ENCODE measurements at places on chromosomes 6 and 20.

- DNase-seq: no peak
Observed at GRCh38 chr6:25596928-25597818, 54.8 kb upstream of the SCGN start.

DNA sequence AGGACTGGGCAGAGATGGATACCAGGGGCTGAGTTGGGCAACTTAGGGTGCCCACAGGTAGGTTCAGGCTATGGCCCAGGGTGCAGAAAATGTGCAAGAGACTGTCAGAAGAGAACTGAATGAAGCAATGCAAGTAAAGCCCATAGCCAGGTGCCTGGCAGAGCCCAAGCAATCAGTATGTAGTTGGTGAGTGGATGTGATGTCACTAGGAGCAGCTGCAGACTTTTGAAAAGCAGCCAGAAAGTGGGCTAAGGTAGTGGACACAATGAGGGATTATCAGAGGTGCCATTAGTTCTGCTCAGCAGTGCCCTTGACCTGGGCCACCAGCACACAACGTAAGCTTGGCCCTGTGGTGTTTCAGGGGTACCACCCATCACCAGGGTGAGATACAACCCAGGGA is 135.3 kb downstream of the SOBP start:
- DNase-seq: no peak

- DNase-seq: no peak
Observed at GRCh38 chr20:62941792-62942191, 3.8 kb downstream of the GID8 start.

DNA sequence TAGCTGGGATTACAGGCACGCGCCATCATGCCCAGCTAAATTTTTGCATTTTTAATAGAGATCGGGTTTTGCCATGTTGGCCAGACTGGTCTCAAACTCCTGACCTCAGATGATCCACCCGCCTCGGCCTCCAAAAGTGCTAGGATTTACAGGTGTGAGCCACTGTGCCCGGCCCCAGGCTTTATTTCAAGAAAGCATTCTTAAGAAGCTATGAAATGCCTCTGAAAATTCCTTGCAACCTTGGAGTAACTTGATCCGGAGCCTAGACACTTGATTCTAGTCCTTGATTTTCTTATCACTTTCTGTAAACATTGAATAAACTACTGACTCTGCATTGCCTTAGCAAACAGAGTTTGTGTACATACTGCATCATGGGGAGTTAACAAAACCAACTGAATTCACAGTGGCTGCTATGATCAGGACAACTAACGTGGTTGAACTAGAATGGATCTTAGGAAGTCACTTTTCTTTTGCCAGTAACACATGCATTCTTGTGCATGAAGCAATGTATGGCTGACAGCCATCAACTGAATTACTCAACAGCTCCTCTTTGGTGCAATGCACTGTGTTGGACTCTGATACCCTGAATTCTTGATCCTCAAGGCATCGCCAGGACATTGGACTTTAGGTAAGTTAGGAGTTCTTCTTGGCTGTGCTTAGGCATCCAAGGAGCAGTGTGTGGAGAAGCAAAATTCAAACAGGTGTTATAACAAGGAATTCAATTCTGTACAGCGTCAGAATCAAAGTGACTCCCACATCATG is 102.8 kb upstream of the TMEM170B start:
- no peak for DNase-seq

GRCh38 chr6:125987026-125987617 is 782 bp downstream of the TRMT11 start:
- no peak for DNase-seq

DNA sequence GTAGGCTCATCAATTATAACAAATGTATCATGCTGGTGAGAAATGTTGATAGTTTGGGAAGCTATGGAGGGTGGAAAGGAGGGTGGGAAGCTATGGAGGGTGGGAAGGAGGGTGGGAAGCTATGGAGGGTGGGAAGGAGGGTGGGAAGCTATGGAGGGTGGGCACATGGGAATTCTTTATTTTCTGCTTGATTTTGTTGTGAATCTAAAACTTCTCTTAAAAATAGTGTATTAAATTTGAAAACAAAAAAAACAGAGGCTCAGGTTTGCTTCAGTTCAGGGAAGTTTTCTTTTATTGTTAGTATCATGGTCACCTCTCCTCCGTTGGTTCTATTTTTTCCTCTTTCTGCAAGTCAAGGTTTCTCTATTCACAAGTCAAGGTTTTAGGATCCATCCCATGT is 106.4 kb downstream of the SOD2 start:
- DNase-seq: no peak

- DNase-seq: no peak
Observed at GRCh38 chr6:7512320-7512719, 29.2 kb upstream of the DSP start.
